ENCODE measurements at places on chromosomes 6 and 20.

- no peak for DNase-seq
Measured at GRCh38 chr6:142749556-142749955, 195.4 kb downstream of the HIVEP2 start.

DNA sequence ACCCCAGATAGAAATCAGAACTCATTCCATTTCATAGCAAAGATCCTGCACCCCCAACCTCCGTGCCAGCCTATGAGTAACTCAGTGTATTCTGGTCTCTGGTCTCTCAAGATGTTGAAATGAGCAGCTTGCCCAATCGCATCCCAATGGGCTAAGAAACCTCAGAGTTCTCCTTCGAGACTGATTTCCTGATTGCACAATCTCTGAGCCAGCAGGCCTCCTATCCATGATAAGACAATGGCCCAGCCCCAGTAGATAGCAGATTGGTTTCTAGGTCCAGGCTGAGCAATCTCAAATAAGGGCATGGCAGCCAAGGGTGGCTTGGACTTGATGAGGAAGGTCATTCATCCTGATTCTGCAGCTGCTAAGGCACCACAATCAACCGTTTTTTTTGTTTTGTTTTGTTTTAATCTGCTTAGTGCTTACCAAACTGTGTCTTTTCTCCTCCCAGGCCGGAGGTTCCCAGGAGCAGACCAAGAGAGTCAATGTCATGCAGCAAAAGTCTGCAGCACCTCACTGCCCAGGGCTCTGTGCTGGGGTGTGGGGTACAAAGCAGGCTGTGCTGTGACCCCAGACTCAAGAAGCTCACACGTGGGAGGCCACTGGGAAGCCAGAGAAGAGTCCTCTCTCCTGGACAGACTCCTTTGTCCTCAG is 125.1 kb upstream of the NXT1 start:
- no peak for DNase-seq

- DNase-seq, result no peak
Measured at GRCh38 chr6:86822747-86823146, 114.6 kb upstream of the HTR1E start.

GRCh38 chr20:17620371-17621228 is 50.7 kb downstream of the DSTN start:
- DNase-seq, result no peak

DNA sequence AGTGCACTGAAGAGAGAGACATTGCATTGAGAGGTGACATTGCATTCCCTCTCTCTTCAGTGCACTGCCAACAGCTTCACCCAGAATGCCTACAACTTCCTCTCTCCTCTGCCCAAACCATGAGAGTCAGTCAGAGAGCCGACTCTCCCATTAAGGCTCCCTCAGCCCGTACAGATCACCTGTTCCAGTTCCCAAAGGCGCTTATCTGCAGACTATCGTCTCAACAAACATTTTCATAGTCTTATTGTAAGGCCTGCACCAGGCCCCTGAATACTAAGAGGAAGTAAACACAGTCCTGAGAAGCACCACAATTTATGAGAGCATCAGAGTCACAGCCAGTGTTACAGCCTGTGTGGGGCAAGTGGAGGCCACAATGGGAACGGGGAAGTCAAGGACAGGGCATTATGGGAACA is 53.7 kb downstream of the GFOD1 start:
- DNase-seq, result no peak

GRCh38 chr20:24784607-24785006 is 164.5 kb upstream of the CST7 start:
- DNase-seq, result no peak

- no peak for DNase-seq
Measured at GRCh38 chr20:25444556-25444955, 37.1 kb downstream of the GINS1 start.

GRCh38 chr20:58478141-58478805 is 36.9 kb downstream of the APCDD1L start:
- DNase-seq, result no peak

DNA sequence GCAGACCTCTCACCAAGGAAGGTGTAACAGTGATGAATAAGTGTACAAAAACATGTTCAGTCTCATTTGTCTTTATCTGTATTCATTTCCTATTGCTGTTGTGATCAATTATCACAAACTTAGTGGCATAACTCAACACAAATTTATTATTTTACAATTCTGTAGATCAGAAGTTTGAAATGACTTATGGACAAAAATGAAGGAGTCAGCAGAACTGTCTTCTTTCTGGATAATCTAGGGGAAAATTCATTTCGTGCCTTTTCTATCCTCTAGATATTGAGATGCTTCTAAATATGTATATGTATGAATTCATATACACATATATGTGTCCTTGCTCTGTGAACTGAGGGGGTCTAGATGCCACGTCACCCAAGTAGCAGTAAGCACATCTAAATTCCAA is 663.1 kb upstream of the MARCKS start:
- no peak for DNase-seq

- DNase-seq, result no peak
Measured at GRCh38 chr20:12825226-12825595, 183.6 kb upstream of the SPTLC3 start.

DNA sequence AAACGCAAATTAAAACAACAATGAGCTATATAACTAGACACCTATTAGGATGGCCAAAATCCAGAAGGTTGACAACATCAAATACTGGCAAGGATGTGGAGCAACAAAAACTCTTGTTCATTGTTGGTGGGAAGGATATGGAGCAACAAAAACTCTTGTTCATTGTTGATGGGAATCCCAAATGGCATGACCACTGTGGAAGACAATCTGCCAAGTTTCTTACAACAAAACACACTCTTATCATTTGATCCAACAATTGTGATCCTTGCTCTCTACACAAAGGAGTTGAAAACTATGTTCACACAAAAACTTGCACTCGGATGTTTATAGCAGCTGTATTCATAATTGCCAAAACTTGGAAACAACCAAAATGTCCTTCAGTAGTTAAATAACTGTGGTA is 61.8 kb upstream of the LAMA2 start:
- no peak for DNase-seq

GRCh38 chr20:35190556-35190955 is 18.7 kb downstream of the PROCR start:
- DNase-seq, result no peak

DNA sequence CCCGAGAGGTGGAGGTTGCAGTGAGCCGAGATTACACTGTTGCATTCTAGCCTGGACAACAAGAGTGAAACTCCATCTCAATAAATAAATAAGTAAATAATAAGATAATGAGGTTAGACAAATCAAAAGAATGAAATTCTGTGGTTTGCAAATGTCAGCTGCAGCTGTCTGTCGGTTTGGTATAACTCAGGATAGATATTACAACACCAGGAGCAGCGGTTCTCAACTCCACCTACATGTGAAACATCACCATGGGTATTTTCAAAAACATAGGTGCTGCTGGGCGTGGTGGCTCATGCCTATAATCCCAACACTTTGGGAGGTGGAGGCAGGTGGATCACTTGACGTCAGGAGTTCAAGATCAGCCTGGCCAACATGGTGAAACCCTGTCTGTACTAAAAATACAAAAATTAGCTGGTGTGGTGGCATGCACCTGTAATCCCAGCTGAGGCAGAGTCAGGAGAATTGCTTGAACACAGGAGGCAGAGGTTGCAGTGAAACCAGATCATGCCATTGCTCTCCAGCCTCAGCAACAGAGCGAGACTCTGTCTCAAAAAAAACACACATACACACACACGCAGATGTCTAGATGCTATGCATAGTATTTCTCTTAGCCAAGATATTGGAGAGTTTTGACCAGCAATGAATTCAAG is 126.1 kb upstream of the LAMP5 start:
- DNase-seq, result no peak

DNA sequence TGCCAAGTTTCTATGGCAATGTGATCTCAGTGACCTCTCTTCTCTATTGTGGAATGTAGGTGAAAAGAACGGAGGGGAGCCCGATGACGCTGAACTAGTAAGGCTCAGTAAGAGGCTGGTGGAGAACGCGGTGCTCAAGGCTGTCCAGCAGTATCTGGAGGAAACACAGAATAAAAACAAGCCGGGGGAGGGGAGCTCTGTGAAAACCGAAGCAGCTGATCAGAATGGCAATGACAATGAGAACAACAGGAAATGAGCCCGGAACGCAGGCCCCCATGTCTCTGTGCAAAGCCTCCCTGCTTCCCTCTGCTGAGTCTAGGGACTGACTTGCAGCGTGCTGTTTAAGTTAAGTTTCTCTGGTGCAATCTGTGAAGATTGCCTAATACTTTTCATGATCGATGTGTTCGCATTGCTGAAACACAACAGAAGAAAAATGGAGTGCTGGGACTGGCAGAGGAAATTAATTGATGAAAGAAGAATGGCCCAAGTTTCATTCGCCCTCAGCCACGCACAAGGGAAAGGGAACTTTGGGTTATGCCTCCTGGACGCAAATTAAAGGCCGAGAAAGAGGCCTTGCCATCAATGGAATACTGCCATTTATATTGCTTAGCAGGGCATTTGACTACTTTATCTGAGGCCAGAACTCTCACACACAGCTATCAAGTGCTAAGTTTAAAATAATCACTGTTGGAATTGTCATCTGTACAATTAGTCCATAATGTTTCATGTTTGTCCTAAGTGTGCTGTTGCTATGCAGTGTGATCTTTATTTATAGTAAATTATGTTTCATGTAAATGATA is 146.4 kb downstream of the AKAP7 start:
- no peak for DNase-seq

DNA sequence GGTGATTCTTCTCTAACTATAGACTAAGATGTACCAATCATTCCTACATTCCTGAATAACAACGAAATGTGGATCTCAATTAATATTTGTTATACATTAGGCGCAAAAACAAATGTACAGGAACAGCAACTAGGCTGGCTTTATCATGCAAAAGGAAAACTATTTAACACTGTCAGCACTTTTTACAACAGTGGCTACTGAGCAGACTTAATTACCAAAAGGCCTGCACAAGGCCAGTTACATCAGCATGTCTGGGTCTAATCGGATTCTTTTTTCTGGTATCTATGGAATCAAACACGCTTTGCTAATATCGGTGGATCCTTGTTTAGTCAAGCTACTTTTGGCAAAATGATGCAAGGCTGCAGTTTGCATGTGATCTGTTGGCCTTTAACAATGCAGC is 176.5 kb downstream of the UBE3D start:
- no peak for DNase-seq

DNA sequence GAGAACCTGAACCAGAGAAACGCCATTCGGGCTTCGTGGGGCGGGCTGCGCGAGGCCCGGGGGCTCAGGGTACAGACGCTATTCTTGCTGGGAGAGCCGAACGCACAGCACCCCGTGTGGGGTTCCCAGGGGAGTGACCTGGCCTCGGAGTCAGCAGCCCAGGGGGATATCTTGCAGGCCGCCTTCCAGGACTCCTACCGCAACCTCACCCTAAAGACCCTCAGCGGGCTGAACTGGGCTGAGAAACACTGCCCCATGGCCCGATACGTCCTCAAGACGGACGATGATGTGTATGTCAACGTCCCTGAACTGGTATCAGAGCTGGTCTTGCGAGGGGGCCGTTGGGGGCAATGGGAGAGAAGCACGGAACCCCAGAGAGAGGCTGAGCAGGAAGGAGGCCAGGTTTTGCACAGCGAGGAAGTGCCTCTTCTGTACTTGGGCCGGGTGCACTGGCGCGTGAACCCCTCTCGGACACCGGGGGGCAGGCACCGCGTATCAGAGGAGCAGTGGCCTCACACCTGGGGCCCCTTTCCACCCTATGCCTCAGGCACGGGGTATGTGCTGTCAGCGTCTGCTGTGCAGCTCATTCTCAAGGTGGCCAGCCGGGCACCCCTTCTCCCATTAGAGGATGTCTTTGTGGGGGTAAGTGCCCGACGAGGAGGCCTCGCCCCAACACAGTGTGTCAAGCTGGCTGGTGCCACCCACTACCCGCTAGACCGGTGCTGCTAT is 904 bp downstream of the B3GALT4 start:
- no peak for DNase-seq

DNA sequence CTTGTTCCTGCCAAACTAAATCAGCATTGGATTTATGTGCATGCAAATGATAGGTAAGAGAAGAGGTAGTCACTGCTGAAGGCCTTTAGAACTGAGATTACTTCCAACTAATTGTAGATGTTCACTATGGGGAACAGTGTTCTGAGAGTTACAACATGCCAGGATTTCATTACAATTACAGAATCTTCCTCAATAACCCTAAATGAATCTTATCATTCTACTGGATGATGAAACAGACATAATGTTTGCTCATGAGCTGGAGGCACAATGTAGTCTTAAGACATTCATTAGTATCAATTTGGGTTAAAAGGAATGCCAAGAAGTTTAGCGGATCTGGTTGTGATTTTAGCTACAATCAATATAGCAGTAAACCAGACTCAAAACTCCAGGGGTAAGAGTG is 248.9 kb upstream of the THEMIS start:
- DNase-seq, result no peak

DNA sequence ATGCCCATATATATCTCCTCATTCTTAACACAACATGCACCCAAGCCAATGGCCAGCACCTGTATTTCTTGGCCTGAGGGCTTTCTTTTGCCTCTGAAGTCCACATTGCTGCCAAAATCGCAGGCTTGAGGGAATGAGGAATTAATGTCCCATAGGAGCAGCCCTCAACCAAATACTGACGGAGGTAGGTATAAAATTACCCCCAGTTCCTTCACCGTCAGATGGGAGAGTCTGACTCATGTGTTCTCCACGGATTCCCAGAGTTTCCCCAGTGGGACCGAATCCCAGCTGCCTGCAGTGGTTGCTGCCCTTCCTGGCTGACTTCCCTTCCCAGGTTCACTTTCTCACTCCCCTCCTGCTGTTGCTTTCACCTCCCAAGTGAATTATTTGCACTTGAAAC is 602.2 kb upstream of the NOX3 start:
- no peak for DNase-seq

GRCh38 chr6:153028286-153028685 is 25.8 kb upstream of the MTRF1L start:
- DNase-seq, result no peak

DNA sequence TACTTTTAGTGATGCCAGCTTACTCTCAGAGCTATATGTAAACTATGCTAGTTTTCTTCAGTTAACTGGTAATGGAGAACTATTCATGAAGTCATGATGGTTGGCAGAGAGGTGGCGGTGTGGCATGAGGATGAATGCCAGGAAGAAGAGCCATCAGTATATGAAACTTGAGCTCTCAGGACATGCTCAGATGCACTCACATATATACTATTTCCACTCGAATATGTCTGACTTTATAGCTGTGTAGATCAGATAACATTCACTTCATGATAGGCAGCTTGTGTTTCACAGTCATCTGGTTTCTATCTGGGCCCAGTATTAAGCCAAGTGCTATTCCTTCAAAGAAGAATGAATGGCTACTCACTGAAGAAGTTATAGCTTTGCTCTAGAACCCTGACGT is 46.2 kb upstream of the CEP85L start:
- peak; percentile 27 for DNase-seq

GRCh38 chr6:56593801-56594318 is 48.8 kb downstream of the DST start:
- no peak for DNase-seq

- no peak for DNase-seq
Measured at GRCh38 chr6:162478192-162478671, 249.3 kb downstream of the PRKN start.

DNA sequence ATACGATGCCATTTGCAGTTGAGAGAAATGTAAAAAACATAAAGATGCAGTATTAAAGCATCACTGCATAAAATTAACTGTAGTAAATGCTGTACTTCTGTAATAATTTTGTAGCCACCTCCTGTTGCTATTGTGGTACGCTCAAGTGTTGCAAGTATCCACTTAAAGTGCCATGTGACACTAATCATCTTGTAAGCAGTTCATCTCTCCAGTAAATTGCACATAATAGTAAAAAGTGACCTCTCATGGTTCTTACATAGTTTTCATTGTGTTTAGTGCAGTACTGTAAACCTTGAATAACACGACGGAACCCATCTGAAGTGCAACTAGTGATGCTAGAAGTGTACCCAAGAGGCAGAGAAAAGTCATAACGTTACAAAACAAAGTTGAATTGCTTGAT is 190.1 kb upstream of the VGLL2 start:
- no peak for DNase-seq

All from NCI-H526 treated with DMSO at 0.1 percent for 48 hours (cell line).